ENCODE measurements at places on chromosomes 2 and 18.
A peak's percentile ranks its signal among the peaks of the same experiment; 100 is the strongest.

GRCh38 chr18:28952339-28952738, 775.4 kb upstream of the CDH2 start:
- no peak for DNase-seq

DNA sequence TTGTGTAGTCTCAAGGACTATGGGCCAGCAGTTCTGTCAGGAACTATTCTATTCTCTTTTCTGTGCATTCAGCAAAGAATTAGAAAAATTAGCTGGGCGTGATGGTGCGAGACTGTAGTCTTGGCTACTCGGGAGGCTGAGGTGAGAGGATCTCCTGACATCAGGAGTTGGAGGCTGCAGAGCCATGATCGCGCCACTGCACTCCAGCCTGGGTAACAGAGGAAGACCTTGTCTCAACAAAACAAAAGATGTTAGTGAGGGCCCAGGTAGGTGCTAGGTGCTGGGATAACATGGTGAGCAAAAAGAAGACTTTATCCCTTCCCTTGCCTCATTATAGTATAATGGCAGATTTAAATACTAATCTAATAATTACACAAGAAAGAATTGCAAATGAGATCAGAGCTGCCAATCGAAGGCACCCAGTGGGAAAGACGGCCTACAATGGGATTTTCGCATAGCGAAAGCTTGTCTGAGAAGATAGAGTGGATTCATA, 447 bp upstream of the MRPL19 start:
- no peak for DNase-seq

DNA sequence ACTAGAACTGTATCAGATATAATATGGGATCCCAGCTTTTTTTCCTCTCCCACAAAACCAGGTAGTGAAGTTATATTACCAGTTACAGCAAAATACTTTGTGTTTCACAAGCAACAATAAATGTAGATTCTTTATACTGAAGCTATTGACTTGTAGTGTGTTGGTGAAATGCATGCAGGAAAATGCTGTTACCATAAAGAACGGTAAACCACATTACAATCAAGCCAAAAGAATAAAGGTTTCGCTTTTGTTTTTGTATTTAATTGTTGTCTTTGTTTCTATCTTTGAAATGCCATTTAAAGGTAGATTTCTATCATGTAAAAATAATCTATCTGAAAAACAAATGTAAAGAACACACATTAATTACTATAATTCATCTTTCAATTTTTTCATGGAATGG, 77.7 kb upstream of the CSRNP3 start:
- DNase-seq, result no peak

- DNase-seq, result peak; percentile 91
Observed at GRCh38 chr18:45802814-45803492, 22.5 kb upstream of the SIGLEC15 start.
